ENCODE measurements at places on chromosomes 7 and 10.

DNA sequence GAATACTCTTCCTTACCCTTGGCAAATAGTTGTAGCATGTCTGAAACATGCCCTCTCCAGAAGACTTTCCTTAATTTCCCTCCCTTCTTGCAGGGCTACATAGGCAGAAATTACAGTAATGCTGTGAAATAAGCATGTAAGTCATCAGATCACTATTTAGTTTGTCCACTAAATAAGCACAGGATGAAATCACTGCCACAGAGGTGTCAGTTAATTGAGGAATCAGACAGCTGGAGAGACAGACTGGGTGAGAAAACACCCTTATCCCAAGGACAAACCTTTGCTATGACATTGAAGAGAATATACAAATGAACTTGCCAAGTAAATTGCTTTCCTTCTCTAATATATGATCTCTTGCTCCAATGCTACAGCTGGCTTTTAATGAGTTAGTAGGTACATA lies 129.3 kb downstream of the CHRM2 start:
- DNase-seq: no peak

DNA sequence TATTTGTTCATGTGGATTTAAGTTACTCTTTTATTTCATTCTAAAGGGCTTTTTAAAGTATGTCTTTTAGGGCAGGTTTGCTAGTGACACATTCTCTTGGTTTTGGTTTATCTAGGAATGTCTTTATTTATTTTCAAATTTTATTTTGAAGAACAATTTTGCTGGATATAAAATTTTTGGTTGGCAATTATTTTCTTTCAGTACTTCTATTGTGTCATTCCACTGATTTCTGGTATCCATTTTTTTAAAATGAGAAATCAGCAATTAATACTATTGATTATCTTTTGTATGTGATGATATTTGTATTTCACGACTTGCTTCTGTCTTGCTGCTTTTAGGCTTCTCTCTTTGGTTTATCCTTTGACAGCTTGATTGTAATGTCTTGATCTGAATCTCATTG lies 756.3 kb downstream of the INHBA start:
- no peak for DNase-seq

DNA sequence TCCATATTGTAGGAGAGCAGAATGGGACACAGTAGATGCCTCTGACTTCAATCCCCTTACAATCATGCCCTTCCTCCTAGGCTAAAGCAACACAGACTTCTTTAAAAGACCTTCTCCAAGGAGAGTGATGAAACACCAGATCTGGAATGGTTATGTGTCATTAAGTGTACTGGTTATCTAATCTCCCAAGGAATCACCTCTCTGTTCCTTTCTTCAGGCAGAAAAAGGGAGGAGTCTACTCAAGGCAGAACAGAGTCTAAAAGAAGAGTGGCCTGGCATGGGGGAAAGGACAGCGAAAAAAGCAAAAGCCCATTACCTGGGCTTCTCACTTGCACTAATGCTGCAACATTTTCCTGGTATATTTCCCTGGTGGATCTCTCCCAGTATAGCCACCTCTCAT lies 2.9 kb downstream of the ELMO1 start:
- DNase-seq: no peak

- no peak for DNase-seq
Observed at GRCh38 chr7:102153599-102153946, 133.1 kb upstream of the SH2B2 start.

- DNase-seq: no peak
Observed at GRCh38 chr7:102913826-102914225, 1.0 kb downstream of the LRRC17 start.

DNA sequence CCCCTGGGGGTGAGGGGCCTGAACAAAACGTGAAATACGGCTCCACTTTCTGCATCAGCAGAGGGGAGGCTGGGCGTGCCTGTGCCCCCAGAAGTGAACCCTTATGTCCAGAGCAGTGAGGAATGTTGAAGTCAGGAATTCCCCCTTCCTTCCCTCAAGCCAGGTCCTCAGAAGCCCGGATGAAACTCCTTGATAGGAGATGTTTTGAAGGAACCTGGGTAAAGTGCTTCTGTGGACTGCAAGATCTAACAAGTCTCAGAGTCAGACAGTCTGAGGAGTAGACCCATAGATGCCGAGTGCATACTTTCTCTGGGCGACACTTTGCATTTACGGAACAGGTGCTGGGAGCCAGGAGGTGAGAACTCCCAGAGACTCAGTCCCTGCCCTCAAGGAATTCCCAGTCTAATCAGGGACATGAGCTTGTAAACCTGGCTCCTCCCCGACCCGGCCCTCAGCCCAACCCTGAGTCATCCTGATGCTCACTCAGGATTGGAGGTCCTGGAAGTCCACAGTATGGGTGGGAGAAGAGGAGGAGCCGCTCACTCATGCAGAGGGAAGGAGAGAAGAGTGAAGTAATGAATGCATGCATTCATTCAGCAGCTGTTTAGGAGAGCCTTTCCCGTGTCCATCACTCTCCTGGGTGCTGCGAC lies 179.5 kb upstream of the ITGB1 start:
- no peak for DNase-seq

DNA sequence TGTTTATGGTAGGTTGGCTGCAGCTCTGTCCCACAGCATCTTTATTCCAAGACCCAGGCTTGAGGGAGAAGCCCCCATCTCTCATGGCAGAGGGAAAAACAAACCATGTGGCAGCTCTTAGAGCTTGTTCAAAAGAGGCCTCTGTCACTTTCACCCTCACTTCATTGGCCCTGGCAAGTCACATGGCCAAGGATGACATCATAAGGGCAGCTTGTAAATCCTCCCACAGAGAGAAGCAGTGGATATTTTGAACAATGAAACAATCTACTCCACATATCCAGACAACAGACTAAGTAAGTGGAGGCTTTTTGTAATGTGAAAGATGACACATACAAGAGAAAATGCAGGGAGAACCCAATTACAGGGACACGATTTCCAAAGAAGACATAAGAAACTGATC lies 108.1 kb downstream of the GRID1 start:
- DNase-seq: no peak

- no peak for DNase-seq
Observed at GRCh38 chr10:121032460-121032859, 181.3 kb downstream of the WDR11 start.

DNA sequence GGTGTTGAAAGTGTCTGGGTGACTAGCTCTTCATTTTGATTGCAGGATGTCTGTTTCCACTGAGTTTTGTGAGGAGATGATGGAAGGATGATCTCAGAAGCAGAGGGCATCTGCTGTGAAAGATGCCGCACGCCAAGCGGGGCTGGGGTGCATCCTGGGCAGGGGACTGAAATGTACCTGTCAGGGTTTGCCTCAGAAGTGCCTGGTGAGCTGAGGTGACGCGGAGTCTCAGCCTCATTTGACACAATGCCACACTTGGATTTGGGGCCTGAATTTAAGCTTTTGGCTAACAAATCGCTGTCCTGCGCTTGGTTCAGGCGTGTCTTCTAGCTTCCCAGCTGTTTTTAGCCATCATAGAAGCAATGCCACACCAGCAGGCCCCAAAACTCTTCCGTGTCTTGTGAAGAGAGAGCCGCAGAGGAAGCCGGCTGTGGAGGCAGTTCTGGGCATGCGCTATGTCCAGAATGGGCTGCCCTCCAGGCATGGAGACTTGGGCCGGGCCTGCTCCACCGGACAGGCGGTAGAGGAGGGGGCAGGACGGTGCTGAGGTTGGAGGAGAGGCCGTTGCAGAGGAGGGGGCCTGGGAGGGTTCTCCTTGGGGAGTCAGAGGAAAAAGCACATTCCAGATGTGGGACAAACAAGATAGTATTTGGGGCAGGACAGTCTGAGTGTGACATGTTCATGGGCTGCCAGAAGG lies 31.2 kb downstream of the WDR86 start:
- no peak for DNase-seq

DNA sequence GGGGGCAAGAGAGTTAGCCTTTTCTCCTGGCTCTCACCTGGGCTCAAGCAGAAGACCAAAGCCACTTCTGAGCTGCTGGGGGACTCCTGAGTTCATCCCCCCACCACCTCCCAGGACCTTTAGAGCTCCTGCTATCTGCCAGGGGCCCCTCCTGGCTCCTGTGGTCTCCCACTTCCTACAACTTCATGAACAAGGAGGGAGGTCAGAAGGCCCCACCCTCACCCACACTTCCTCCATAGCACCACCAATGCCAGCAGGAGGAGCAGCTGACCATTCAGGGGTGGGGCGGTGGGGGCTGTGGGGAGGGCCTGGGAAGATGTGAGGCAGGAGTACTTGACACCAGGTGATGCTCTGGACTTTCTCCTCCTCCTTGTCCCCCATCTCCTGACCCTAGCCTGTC lies 32.6 kb upstream of the ADCYAP1R1 start:
- no peak for DNase-seq

GRCh38 chr7:2488272-2488645 lies 12.1 kb upstream of the GRIFIN start:
- DNase-seq: no peak

GRCh38 chr10:58993480-58994221 lies 182.8 kb upstream of the PHYHIPL start:
- no peak for DNase-seq

GRCh38 chr7:30091491-30091912 lies 43.3 kb upstream of the MTURN start:
- no peak for DNase-seq

GRCh38 chr10:1377231-1377630 lies 321.0 kb downstream of the WDR37 start:
- no peak for DNase-seq

GRCh38 chr7:41656366-41656765 lies 46.5 kb downstream of the INHBA start:
- DNase-seq: no peak
